ENCODE measurements at places on chromosomes 7 and 10.

DNA sequence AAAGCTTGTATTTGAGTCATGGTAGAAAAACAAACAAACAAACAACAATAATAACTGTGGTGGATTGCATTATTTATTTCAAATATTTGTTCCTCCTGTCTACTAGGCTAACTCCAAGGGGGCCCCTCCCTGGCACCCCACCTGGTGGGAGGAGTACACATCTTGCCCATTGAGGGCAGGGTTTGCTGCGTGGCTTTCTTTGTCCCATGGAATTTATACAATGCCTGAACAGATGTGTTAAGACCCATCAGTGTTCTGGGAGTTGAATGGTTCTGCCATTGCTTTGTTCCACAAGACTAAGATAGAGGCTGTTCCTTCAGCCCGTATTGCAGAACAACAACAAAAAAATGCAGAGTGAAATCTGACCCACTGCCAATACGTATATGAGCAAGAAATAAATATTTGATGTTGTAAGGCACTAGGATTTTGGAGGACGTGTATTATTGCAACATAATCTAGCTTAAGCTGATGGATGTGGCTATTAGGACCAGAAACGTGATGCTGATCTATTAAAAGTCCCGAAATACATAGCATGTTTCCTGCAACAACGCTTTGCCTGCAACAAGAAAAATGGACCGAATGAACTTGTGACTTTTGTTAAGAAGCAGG, 119.1 kb upstream of the JCAD start:
- H3K27ac ChIP-seq = no peak overlapping the region
- no peak for DNase-seq
- no peak overlapping the region for H3K4me3 ChIP-seq
- H3K27me3 ChIP-seq = peaks cover 28% of the 10 kb centered on the region
- H3K36me3 ChIP-seq = peaks cover 1% of the 10 kb centered on the region

DNA sequence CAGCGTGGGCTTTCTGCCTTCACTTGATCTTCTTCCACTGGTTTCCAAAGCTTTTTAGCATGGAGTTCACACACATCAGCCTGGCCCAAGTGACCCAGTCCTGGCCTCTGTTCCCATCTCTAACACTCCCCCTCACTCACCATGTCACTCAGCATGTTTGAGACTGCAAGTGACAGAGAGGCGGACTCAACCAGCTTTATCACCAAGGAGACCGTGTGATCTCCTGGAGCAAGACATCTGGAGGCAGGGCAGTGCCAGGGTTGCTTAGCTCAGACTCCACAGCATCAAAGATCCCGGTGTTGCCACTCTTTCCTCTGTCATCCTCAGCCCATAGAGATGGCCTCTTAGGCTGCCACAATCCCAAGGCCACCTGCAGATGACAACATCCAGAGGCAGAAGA, 39.4 kb downstream of the FAM241B start:
- peaks cover 68% of the 10 kb centered on the region for H3K27me3 ChIP-seq
- H3K4me1 ChIP-seq = no peaks in the 10 kb centered on the region
- H3K27ac ChIP-seq = no peak overlapping the region
- peaks cover 1% of the 10 kb centered on the region for H3K36me3 ChIP-seq

DNA sequence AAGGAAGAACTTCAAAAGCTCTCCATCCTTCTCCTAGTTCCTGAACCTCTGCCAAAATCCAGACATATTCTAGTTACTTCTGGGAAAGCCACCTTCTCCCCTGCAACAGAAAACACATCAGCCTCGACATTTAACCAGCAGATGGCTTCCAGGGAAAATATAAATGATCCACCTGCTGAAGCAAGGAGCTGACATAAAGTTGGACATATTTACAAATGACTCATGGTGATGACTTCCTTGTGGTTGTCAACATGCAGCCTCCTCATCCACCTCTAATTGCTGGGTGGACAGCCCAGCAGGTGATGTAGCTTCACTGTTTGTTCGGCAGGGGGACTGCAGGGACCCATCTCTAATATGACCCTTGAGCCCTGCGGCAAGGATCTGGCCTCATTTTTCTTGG, 266.0 kb downstream of the C7orf25 start:
- H3K27ac ChIP-seq = no peak overlapping the region
- H3K36me3 ChIP-seq = no peaks in the 10 kb centered on the region
- no peaks in the 10 kb centered on the region for H3K4me1 ChIP-seq
- H3K4me3 ChIP-seq = no peak overlapping the region
- DNase-seq = no peak

DNA sequence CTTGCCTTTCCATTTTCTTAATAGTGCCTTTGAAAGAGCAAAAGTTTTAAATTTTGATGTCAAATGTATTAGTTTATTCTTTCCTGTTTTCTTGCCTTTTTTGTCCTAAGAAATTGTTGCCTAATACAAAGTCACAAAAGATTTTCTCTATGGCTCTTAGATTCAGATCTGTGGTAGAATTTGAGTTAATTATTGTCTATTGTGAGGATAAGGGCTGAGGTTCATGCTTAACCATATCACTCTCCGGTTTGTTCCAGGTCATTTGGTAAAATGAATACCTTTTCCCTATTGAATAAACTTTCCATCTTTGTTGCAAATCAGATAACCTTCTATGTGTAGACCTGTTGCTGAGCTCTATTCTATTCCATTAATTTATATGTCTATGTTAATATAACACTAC, 96.0 kb downstream of the NOD1 start:
- no peaks in the 10 kb centered on the region for H3K36me3 ChIP-seq
- DNase-seq = no peak
- H3K4me3 ChIP-seq = no peak overlapping the region
- peaks cover 9% of the 10 kb centered on the region for H3K4me1 ChIP-seq

DNA sequence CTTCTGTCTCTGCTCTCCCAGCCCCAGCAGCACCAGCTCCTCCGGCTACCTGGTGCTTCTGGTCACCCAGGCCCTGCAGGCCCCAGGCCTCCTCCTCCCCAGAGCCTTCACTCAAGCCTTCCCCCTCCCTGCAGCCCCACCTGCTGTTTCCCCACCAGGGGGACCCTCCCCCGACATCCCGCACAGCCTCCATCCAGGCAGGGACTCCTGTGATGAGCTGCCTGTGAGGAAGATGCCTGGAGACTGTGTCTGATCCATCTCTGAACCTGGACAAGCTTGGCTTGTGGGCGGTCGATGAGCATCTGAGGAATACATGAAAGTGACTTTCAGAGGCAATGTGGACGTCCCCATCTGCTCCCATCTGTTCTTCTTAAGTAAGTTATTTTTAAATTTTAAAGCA, 45.0 kb downstream of the RAMP3 start:
- no peak overlapping the region for H3K4me3 ChIP-seq
- H3K36me3 ChIP-seq = no peaks in the 10 kb centered on the region
- H3K27ac ChIP-seq = no peak overlapping the region

GRCh38 chr10:131115801-131116200, 195.7 kb downstream of the TCERG1L start:
- H3K4me3 ChIP-seq = no peak overlapping the region
- H3K4me1 ChIP-seq = no peaks in the 10 kb centered on the region
- no peaks in the 10 kb centered on the region for H3K36me3 ChIP-seq
- no peak for DNase-seq
- H3K27ac ChIP-seq = no peak overlapping the region
- no peaks in the 10 kb centered on the region for H3K27me3 ChIP-seq

DNA sequence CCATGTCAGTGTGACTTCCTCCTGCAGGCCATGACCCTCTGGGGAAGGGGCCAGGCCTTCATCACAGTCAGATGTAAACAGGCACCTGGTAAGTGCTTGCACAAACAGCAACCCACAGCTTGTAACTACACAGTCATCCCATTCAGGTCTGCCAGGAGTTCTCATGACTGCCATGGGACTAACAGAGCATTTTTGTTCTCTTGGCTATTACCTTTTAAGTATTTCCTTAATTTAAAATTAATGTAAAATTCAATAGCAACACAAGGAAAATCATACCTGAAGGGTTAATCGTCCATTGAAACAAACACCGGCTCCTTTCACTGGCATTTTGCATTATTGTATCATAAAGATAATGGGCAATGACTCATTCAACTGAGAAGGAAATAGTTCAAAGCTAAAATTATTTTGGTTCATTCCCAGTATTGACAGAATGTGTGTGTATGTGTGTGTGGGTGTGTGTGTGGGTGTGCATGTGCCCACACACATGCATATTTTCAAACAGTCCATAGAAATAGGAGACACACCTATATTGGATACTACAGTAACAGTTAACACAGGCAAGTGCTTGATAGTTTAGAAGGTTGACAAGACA, 307.9 kb downstream of the WDR11 start:
- DNase-seq = no peak
- no peaks in the 10 kb centered on the region for H3K27me3 ChIP-seq
- H3K4me3 ChIP-seq = no peak overlapping the region
- no peaks in the 10 kb centered on the region for H3K36me3 ChIP-seq

DNA sequence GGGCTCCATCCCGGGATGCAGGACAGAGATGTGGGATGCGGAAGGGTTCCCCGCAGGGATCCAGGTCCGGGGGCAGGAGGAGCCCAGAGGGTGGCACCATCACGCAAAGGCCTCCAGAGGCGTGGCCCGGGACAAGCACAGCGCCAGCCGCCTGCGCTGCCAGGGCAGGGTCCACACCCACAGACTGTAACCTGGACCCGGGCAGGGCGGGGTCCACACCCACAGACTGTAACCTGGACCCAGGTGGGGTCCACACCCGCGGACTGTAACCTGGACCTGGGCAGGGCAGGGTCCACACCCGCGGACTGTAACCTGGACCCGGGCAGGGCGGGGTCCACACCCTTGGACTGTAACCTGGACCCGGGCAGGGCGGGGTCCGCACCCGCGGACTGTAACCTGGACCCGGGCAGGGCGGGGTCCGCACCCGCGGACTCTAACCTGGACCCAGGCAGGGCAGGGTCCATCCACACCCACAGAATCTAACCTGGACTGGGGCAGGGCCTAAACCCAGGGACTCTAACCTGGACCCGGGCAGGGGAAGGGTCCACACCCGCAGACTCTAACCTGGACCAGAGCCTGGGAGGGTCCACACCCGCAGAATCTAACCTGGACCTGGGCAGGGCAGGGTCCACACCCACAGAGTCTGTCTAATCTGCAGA, 37.5 kb upstream of the SUN1 start:
- H3K4me1 ChIP-seq = no peaks in the 10 kb centered on the region
- no peak overlapping the region for H3K4me3 ChIP-seq
- no peaks in the 10 kb centered on the region for H3K27me3 ChIP-seq

DNA sequence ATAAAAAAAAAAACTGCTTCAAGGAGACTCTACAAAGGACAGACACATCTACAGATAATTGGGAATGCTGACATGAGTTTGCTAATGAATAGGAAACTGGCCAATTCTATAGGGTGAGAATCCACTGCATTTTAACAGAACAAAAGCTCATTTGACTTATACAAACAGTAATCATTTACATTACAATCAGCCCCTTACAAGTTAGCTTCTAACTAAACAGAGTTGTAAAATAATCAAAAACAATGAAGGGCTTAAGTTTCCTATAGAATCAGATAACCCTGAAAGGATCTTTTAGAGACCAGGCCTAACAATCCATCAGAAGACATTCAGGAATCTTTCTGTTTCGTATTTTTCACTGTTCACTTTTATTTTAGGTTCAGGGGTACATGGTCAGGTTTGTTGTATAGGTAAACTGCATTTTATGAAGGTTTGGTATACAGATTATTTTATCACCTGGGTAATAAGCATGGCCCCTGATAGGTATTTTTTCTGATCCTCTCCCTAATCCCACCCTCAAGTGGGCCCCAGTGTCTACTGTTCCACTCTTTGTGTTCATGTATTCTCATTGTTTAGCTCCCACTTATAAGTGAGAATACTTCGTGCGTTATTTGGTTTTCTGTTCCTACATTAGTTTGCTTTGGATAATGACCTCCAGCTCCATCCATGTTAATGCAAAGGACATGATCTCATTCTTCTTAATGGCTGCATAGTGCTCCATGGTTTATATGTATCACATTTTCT, 131.3 kb upstream of the NOBOX start:
- DNase-seq = no peak
- no peaks in the 10 kb centered on the region for H3K27me3 ChIP-seq
- no peak overlapping the region for H3K27ac ChIP-seq
- H3K36me3 ChIP-seq = no peaks in the 10 kb centered on the region

DNA sequence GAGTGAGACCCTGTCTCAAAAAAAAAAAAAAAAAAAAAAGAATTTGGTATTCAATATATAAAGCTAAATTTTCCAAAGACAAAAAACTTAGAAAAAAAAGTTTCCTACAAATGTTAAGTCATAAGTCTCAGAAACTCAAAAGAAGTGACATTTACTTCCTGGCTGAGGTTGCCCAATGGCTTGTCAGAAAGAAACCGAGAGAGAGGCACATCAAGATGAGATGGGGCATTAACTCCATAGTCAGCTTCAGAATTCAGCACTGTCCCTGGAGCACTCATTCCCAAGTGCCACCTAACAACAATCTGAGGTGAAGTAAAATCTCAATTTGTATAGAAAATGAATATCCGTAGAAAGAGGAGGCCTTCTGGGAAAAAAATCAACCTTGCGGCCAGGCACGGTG, 6.8 kb upstream of the SPOCK2 start:
- H3K27ac ChIP-seq = no peak overlapping the region
- H3K27me3 ChIP-seq = no peaks in the 10 kb centered on the region

DNA sequence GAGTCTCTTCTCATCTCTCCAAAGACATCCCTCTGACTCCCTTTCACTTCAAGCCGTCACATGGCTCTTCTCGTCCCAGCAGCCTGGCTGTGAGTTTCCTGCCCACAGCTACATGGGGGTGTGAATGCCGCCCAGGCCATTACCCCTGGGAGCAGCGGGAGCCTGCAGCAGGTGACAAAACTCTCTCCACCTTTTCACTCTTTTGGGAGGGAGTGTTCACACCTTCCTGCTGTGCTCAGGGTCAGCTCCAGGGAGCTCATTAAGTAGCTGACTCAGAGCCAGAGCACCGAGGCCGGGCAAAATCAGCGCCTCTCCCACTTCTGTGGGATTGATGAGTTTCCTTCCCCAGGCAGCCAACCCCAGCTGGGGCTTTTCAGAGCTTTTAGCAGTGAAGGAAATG, 271.3 kb downstream of the TYW1 start:
- no peaks in the 10 kb centered on the region for H3K27me3 ChIP-seq
- no peaks in the 10 kb centered on the region for H3K4me1 ChIP-seq
- H3K4me3 ChIP-seq = no peak overlapping the region
- DNase-seq = no peak

- peaks cover under 1% of the 10 kb centered on the region for H3K36me3 ChIP-seq
- H3K4me3 ChIP-seq = no peak overlapping the region
- peaks cover 8% of the 10 kb centered on the region for H3K4me1 ChIP-seq
Measured at GRCh38 chr10:79328737-79329504, 18.3 kb upstream of the PPIF start.

DNA sequence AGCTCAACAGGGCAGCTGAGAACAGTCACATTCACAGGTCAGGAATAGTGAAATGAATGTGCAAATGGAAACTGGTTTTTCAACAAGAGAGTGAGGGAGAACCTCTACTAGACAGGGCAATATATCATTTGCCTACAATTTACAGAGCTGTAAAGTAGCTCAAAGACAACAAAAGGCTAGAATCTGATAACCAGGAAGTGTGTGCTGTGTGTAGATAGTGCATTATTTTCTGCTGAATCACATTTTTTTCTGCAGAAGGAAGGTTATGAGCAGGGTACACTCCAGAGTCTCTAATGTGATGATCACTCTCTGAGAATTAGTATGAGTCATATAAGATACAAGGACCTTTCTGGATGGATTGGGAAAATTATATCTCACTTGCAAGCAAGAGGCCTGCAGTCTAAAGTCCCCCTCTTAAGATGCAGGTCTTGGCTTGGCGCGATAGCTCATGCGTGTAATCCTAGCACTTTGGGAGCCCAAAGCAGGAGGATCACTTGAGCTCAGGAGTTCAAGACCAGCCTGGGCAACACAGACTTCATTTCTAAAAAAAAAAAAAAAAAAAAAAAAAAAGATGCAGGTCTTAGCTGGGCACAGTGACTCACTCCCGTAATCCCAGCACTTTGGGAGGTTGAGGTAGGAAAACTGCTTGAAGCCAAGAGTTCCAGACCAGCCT, 59.9 kb upstream of the COBL start:
- H3K4me3 ChIP-seq = no peak overlapping the region
- H3K36me3 ChIP-seq = no peaks in the 10 kb centered on the region
- H3K27me3 ChIP-seq = no peaks in the 10 kb centered on the region
- H3K27ac ChIP-seq = no peak overlapping the region
- no peak for DNase-seq

All from central memory CD8-positive, alpha-beta T cell (primary cell).